Retinal pigment epithelial cell (primary cell): ENCODE measurements at places on chromosomes 16 and 17.

DNA sequence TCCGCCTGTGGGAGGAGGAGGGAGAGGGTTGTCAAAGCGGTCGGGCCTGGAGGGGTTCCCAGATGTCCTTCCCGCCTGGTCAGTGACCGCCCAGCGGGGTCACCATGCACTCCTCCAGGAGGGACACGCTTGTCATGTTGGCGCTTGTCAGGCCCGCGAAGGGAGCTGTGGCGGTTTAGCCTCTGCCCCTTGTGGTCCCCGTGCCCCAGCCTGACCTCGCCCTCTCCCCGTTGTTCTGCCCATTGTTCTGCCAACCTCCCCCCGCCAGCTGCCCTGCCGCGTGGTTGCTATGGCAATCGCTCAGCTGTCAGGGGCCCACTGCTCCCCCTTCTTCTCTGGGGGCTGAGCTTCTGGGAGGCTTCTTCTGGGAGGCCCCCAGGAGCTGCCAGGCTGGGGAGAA lies 146.4 kb upstream of the CIBAR2 start:
- DNase-seq, result no peak

DNA sequence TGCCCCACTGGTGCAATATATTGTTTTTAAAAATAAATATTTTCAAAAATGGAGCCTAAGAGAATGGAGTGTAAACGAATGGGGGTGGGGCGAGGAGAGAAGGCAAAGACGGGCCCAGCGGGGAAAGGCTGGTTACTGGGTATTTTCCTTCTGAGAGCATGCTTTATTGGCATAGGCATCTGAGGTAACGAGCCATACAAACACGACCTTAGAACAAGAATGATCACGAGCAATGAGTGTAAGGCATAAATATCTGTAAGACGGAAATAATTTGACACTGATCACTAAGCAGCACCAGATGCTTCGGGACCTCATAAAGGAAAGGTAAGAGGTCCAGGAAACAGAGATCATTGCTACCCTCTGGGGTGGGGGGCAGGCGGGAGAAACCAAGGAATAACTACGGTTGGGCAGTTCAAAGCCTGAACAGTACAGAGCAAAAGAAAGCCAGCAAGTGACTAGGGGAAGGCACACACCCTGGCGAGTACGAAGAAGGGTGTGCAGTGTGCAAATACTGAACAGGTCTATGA lies 959 bp downstream of the SSH2 start:
- DNase-seq, result no peak

DNA sequence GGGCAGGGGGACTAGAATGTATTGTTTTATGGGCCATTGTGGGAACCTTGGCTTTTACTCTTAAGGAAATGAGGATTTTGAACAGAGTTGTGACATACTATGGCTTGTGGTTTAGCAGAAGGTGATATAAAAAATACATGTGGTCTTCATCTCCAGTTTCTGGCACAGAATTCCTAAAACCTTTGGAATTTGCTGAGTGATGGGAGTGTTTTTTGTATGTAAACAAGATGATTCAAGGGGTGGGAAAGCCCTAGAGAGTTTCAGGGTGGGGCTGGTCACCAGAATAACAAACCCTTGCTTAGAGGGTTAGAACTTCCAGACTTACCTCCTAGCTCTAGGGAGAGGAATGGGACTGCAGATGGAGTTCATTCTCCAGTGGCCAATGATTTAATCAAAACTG lies 316.1 kb downstream of the PHKB start:
- no peak for DNase-seq

DNA sequence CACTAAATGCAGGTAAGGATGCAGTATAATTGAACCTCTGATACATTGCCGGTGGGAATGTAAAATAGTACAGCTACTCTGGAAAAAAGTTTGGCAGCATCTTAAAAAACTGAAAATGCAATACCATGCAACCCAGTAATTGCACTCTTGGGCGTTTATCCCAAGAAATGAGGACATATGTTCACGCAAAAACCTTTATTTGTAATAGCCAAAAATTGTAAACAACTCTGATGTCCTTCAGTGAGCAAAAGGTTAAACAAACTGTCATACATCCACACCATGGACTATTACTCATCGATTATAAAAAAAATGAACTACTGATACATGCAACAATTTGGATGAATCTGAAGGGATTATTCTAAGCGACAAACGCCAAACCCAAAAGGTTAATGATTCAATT lies 16.9 kb downstream of the SYNRG start:
- no peak for DNase-seq

- no peak for DNase-seq
Observed at GRCh38 chr17:45451131-45451530, 18.5 kb upstream of the ARHGAP27 start.

DNA sequence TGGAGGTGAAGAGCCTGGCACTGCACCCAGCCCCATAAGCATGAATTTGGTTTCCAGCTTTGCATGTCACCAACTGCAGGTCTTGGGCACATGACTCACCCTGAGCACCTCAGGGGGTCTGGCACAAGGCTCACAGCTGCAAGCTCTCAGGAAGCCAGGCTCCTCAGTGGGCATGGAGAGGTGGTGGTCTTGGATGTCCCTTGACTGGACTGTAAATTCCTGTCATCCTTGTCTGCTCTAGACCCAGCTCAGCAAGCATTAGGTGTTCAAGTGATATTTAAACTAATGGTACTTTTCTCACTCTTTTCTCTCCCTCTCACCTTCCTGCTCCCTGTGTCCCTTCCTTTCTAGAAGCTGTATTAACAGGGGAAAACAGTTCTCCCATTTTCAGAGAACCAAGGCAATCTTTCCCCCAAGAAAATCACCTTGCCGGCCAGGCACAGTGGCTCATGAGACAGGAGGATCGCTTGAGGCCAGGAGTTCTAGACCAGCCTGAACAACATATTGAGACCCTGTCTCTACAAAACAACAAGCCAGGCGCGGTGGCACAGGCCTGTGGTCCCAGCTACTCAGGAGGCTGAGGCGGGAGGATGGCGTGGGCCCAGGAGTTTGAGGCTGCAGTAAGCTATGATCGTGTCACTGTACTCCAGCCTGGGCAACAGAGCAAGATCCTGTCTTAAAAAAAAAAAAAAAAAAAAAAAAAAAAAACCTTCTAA lies 5.1 kb upstream of the KIFC3 start:
- DNase-seq, result no peak

DNA sequence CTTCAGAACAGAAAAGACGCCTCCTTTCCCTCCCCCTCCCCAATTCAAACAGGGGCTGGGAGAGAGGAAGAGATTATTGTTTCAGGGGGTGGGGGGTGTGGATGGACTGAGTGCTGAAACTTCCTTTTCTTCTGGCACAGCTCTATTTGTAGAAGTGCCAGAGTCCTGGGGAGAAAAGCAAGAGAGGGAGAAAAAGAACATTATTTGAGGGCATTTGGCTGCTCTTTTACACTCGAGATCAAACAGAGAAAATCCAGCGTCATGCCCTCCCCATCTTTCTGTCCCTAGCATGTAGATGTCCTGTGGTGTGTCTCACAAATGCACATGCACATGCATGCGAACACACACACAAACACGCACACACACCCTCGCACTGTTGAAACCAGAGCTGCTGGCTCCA lies 13.0 kb downstream of the ARL4D start:
- DNase-seq, result no peak

GRCh38 chr17:41896726-41897125 lies 22.0 kb downstream of the ACLY start:
- no peak for DNase-seq

- DNase-seq, result peak; percentile 61
Observed at GRCh38 chr17:68305142-68305541, 13.8 kb downstream of the ARSG start.

- no peak for DNase-seq
Observed at GRCh38 chr17:83181991-83182619, 102.7 kb downstream of the METRNL start.

DNA sequence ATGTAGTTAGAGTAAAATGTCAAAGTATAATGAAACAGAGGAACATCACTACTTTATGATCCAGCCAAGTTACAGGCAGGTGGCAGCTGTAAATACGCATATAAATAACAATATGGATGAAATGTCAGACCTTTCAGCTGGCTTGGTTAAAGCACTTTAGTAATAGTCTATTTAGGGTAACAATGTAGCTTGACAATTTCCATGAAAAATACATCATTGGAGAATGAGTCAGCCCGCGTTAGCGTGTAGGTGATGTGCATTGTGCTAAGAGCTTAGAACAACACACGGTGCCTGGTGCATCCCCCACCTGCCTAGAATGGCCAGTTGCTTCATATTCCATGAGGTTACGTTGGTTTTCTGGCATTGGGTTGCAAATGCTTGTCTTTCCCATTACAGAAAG lies 119.4 kb downstream of the RBFOX1 start:
- DNase-seq, result no peak
